ENCODE measurements at places on chromosomes 7 and 10.

GRCh38 chr10:3045471-3046209 lies 21.7 kb upstream of the PFKP start:
- H3K4me1 ChIP-seq, result peaks cover 5% of the 10 kb centered on the region
- H3K27me3 ChIP-seq, result peaks cover 2% of the 10 kb centered on the region
- H3K27ac ChIP-seq, result no peak overlapping the region
- no peak overlapping the region for H3K4me3 ChIP-seq

DNA sequence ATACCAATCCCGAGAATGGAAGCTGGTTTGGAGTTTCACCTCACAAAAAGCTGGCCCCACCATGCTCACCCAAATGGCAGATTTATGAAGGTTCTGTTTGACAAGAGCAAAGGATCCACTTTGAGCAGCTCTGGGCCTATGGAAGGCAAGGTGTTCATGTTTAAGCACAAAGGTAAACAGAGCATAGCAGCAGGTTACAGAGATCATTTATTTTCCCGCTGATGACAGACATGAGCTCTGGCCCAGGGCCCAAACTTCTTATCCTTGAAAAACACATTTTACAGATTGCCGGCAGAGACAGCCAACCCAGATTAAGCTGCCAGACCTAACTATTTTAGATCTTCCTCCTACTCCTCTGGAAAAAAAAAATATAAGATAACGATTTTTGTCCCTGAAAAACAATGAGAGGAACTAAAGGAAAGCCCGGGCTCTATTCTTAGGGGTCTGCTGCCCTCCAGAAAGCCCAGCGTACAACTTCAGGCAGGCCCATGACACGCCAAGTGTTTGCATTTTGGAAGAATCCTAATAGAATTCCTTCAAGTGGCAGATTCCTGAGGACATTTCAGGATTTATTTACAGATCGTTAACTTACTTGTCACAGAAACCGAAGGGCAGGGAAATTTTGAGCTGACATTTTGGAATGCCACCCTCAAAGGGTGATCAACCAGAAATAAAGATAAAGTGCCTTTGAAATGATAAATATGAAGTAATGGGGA lies 40.0 kb downstream of the SYPL1 start:
- H3K36me3 ChIP-seq, result no peaks in the 10 kb centered on the region
- H3K27me3 ChIP-seq, result no peaks in the 10 kb centered on the region
- H3K4me3 ChIP-seq, result peak overlapping the region; percentile 81
- no peak for DNase-seq

- no peaks in the 10 kb centered on the region for H3K27me3 ChIP-seq
- H3K4me1 ChIP-seq, result no peaks in the 10 kb centered on the region
These were observed 54.0 kb downstream of the LAMB4 start for GRCh38 chr7:108076156-108076555.

DNA sequence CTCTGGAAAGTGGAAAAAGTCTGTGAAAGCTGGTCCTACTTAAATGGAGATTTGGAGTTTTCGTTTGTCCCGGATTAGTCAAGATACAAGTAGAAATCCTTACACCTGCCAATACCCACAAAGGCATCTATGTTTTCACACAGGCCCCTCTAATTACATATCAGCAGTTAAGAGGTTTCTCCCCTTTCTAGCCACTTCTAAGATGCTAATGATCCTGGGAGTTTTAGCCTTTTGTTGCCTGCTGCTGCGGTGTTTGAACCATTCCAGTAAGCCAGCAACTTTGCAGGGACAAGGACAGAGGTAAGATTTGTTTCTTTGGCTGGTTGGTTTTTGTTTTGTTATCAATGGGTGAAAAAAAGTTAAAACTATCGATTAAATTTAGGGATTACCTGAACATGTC lies 5.8 kb upstream of the C1QL3 start:
- H3K4me3 ChIP-seq, result no peak overlapping the region
- DNase-seq, result no peak
- no peaks in the 10 kb centered on the region for H3K4me1 ChIP-seq
- H3K27ac ChIP-seq, result no peak overlapping the region

- peaks cover 3% of the 10 kb centered on the region for H3K4me1 ChIP-seq
- DNase-seq, result no peak
- H3K27ac ChIP-seq, result peak overlapping the region; percentile 34
- peaks cover 20% of the 10 kb centered on the region for H3K36me3 ChIP-seq
- no peaks in the 10 kb centered on the region for H3K27me3 ChIP-seq
These were observed 6.6 kb downstream of the VPS50 start for GRCh38 chr7:93238748-93239147.

DNA sequence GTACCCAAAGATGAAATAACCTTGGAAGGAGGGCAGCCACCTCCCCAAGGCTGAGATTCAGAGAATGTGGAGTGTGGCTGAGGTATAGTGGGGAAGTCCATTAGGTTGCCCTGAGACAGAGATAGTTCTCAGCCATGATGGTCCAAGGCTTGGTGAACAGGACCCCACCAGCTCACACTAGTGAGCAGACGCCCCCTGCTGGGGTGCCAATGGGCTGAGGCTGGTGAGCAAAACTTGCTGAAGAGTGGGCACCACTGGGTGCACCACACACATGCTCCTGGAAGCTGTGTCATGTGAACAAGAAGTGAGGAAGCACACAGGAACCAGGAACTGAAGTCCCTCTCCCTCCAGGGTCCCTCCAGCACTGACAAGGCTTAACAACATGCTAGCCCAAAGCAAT lies 8.9 kb downstream of the FBXL13 start:
- no peak overlapping the region for H3K4me3 ChIP-seq
- peaks cover 2% of the 10 kb centered on the region for H3K4me1 ChIP-seq
- no peak overlapping the region for H3K27ac ChIP-seq
- peaks cover 1% of the 10 kb centered on the region for H3K36me3 ChIP-seq
- peaks cover 4% of the 10 kb centered on the region for H3K27me3 ChIP-seq

DNA sequence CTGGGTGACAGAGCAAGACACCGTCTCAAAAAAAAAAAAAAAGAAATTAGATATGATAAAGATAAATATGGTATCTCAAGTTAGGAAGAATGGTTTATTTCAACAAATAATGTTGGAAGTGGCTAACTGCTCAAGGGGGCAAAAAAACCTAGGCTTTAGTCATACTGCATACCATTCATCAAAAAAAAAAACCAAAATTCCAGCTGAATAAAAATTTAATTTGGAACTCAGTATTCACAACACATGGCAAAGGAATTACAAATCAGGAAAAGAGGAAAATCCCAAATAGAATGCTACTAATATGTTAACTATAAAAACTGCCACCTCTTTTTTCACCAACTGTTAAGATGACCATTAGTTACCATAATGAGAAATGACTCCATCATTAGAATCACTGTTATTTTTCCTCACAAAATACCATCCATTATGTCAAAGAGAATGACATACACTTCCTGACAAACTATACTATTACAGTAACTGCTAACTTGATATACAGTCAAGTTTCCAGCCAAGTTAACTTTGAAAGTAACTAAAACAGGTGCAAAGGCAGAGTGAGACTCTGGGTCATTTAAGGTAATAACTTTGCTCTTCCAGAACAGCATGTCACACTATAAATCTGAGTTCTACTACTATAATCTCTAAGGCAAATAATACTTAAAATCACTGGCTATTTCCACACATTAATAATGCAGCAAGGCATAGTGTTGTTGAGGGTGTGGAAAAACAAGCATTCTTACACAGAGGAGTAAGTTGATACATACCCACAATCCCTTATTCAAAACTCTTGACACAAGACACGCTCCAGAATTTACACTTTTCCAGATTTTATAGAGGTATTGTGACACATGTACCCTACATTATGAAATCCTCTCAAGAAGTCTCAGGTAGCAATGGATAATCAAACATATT lies 10.2 kb downstream of the KBTBD2 start:
- H3K27me3 ChIP-seq, result no peaks in the 10 kb centered on the region
- H3K4me3 ChIP-seq, result peak overlapping the region; percentile 8
- peaks cover 24% of the 10 kb centered on the region for H3K36me3 ChIP-seq
- H3K27ac ChIP-seq, result no peak overlapping the region

DNA sequence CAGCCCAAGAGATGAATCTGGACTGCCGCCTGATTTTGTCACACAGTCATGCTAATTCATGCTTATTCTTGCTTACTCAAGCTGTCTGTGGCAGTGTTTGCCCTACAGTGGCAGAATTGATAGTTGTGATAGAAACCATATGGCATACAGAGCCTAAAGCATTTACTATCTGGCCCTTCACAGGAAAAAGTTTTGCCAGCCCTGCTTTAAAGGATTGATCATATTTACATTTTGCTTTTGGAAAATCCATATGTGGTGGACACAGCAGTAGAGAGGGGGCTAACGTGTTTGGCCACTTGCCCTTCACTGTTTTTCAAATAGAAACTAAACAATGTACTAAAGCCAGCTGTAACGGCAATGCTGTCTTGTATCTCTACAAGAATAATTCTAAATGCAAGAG lies 974.0 kb upstream of the GHITM start:
- H3K4me3 ChIP-seq, result no peak overlapping the region
- DNase-seq, result no peak
- H3K27me3 ChIP-seq, result no peaks in the 10 kb centered on the region
- no peaks in the 10 kb centered on the region for H3K36me3 ChIP-seq
- H3K4me1 ChIP-seq, result no peaks in the 10 kb centered on the region

GRCh38 chr10:11286261-11286852 lies 268.7 kb downstream of the CELF2 start:
- H3K36me3 ChIP-seq, result peaks cover 21% of the 10 kb centered on the region
- no peak for DNase-seq
- H3K27me3 ChIP-seq, result no peaks in the 10 kb centered on the region
- no peak overlapping the region for H3K4me3 ChIP-seq

GRCh38 chr7:124269774-124270173 lies 236.9 kb upstream of the TMEM229A start:
- no peak overlapping the region for H3K27ac ChIP-seq
- H3K27me3 ChIP-seq, result no peaks in the 10 kb centered on the region
- no peak overlapping the region for H3K4me3 ChIP-seq
- no peaks in the 10 kb centered on the region for H3K4me1 ChIP-seq
- H3K36me3 ChIP-seq, result no peaks in the 10 kb centered on the region

GRCh38 chr10:11237571-11237970 lies 219.9 kb downstream of the CELF2 start:
- H3K4me1 ChIP-seq, result peaks cover 96% of the 10 kb centered on the region
- no peaks in the 10 kb centered on the region for H3K27me3 ChIP-seq
- H3K4me3 ChIP-seq, result peak overlapping the region; percentile 53
- peaks cover 2% of the 10 kb centered on the region for H3K36me3 ChIP-seq
- DNase-seq, result no peak
- H3K27ac ChIP-seq, result peak overlapping the region; percentile 70

GRCh38 chr10:48627984-48628609 lies 23.2 kb upstream of the ARHGAP22 start:
- peaks cover 20% of the 10 kb centered on the region for H3K27me3 ChIP-seq
- peaks cover 11% of the 10 kb centered on the region for H3K4me1 ChIP-seq
- H3K36me3 ChIP-seq, result no peaks in the 10 kb centered on the region
- DNase-seq, result no peak
- no peak overlapping the region for H3K4me3 ChIP-seq
- no peak overlapping the region for H3K27ac ChIP-seq

DNA sequence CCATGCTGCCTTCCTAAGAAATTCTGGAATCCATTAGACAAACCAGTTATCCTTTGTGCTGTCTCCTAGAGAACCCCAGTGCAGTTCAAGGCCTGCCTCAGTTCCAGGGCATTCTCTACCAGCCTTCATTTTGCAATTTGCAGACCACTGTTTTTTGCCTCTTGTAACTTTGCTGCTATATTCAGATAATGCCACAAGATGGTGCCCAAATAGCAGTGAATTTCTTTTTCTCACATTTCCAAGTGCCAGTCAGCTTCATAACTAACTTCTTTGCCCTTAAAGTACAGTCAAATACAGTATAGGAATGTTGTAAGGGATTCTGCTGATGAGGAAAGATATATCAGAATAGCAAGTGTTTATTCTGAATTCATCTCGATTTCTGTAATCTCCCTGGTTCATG lies 25.2 kb downstream of the LOXL4 start:
- DNase-seq, result no peak
- no peak overlapping the region for H3K27ac ChIP-seq
- no peak overlapping the region for H3K4me3 ChIP-seq
- H3K36me3 ChIP-seq, result peaks cover 6% of the 10 kb centered on the region
- H3K4me1 ChIP-seq, result peaks cover 21% of the 10 kb centered on the region

DNA sequence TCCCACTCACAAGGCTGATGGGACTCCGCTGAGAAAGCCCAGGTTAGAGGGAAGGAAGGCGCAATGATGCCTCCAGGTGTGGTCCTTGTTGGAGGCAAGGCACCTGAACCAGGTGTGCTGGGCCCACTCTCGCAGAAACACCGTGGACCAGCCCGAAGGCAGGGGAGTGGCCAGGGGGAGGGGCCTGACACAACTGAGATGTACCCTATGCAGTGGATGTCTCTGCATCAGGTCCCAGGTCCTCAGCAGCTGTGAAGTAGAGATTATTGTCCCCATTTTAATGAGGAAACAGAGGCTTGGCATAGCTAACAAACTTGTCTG lies 32.0 kb downstream of the GBX1 start:
- H3K36me3 ChIP-seq, result peaks cover 33% of the 10 kb centered on the region
- no peaks in the 10 kb centered on the region for H3K27me3 ChIP-seq
- H3K4me3 ChIP-seq, result no peak overlapping the region
- no peak for DNase-seq

GRCh38 chr7:112505495-112505894 lies 24.7 kb downstream of the LSMEM1 start:
- DNase-seq, result no peak
- no peaks in the 10 kb centered on the region for H3K4me1 ChIP-seq
- peaks cover 13% of the 10 kb centered on the region for H3K27me3 ChIP-seq
- H3K4me3 ChIP-seq, result no peak overlapping the region
- H3K36me3 ChIP-seq, result no peaks in the 10 kb centered on the region

DNA sequence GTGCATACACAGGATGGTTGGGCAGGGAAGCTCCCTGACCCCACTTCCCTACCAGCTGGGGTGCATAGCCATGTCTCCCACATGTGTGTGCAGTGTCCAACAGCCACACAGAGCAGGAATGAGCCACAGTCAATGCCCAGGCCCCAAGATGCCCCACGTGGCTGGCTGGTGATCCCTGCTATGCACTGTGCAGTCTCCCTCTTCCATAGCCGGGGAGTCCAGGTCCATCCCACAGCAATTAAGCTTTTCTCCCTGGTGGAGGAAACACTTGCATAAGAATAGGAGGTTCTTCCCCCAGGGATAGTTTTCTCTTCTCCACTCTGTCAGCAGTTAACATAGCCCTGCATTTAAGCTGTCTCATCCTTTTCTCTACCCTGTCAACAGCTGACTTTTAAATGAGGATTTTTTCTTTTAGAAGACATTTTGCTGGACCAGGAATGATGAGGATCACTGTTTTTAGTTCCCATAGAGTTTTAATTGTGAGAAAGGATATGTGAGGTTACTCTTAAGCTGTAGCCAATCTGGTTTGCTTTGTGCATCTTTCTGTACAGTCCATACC lies 396.5 kb upstream of the VWC2 start:
- H3K36me3 ChIP-seq, result no peaks in the 10 kb centered on the region
- H3K27ac ChIP-seq, result no peak overlapping the region
- H3K4me1 ChIP-seq, result no peaks in the 10 kb centered on the region
- no peak overlapping the region for H3K4me3 ChIP-seq
- DNase-seq, result no peak

- no peaks in the 10 kb centered on the region for H3K27me3 ChIP-seq
- H3K4me3 ChIP-seq, result no peak overlapping the region
- DNase-seq, result no peak
- H3K4me1 ChIP-seq, result peaks cover 6% of the 10 kb centered on the region
- H3K27ac ChIP-seq, result no peak overlapping the region
These were observed 41.1 kb upstream of the BMPR1A start for GRCh38 chr10:86715156-86715795.

GRCh38 chr10:21293518-21294356 lies 231.7 kb downstream of the SKIDA1 start:
- no peak for DNase-seq
- H3K4me3 ChIP-seq, result no peak overlapping the region
- no peaks in the 10 kb centered on the region for H3K36me3 ChIP-seq
- no peak overlapping the region for H3K27ac ChIP-seq

All from naive thymus-derived CD8-positive, alpha-beta T cell (primary cell).